ENCODE measurements at places on chromosomes 3 and 15.

GRCh38 chr15:41819455-41820050 lies 8.3 kb upstream of the JMJD7 start:
- DNase-seq, result no peak

GRCh38 chr3:40181182-40181581 lies 128.3 kb upstream of the EIF1B start:
- DNase-seq, result no peak

DNA sequence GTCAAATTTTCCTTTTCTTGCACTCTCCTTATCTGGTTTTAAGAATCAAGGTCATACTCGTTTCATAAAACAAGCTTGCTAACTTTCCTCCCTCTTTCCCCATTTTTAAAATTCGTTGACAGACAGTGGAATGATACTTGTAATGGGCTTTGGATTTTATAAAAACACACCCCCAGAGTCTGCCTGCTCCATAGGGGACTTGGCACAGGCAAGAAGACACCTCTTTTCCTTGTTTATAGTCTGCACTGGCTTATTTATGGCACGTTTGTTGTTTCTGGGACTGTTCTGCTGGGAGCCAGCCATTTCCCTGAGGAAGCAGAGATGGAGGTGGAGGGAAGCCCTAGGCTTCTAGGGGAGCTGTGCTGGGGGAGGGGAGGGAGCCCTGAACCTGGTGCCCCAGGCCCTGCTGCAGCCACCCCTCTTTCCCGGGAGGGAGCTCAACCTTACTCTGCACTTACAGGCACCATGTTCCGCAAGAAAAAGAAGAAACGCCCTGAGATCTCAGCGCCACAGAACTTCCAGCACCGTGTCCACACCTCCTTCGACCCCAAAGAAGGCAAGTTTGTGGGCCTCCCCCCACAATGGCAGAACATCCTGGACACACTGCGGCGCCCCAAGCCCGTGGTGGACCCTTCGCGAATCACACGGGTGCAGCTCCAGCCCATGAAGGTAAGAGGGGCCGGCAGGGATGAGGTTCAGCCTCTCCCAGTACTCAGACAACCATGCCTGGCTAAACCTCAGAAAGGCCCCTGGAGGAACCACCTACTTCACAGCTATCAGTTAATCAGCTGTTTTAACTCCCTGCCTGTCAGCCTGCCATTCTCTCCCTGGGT lies 18.3 kb downstream of the ANKRD63 start:
- DNase-seq, result no peak

DNA sequence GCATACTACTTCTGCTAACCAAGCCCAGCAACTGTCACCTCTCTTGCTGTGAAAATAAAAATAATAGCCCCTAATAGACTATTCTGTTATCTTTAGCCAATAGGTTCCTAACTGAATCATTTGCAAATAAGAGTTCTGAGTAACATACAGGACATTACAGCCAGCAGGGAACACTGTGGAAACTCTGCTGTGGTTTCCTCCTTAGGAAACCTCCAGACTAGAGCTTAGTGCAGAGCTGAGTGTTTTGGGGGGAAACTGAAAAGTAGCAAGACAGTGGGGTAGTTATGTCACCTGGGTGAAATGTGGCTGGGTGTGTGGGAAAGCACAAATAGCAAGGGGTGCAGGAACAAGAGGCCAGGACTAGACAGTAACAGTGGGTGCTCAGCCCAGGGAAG lies 32.4 kb downstream of the DZIP1L start:
- DNase-seq, result no peak

DNA sequence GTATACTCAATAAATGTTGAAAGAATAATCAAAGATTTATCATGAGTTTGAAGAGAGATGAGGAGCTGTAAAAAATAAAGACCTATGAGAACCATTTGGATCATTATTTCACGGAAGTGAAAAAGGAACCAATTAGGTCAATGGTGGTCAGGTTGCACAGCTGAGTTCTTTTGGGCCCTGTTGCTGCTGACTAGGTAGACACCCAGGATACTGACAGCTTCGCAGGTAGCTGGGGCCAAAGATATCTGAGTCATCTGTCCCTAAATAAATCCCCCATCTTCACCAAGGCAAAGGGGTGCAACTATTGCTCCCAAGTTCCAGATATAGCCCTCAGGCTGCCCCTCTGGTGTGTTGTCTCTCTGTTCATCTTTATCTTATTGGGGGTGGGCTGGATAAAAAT lies 5.0 kb upstream of the ARL14 start:
- DNase-seq, result no peak

GRCh38 chr3:141952611-141953010 lies 76.2 kb downstream of the ATP1B3 start:
- no peak for DNase-seq

DNA sequence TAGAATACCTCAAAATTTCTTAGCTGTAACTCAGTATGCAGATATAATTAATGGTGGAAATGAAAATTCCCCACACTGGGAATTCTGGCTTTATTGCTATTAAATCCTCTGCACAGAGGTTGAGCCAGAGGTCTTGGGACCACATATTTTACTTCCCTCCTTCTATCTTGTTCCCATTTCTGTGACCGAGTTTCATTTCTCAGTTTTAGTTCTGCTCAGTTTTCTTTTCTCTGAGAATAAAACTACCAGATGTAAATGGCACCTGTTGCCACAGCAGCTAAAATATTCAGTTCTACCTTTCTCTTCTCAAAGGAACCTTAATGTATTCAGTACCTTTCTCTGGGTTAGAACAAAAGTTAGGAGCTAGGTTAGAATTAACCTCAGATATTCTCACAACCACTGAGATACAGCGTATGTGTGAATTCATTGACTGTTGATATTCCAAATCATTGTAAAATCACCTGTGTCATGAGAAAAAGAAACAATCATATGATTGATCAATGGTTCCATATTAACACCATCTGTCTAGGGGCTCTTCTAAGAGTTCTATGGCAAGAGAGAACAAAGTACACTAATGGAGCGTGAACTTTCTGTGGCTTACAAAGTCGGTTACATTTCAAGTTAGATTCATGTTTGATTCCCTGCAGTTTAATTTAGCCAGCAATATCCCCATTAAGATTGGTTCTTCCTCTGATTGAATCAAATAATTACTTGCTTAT lies 374.1 kb downstream of the EFHB start:
- DNase-seq, result no peak

GRCh38 chr3:96865605-96866004 lies 51.2 kb downstream of the EPHA6 start:
- DNase-seq, result no peak

- no peak for DNase-seq
Observed at GRCh38 chr15:37098468-37099318, 1.7 kb downstream of the MEIS2 start.

DNA sequence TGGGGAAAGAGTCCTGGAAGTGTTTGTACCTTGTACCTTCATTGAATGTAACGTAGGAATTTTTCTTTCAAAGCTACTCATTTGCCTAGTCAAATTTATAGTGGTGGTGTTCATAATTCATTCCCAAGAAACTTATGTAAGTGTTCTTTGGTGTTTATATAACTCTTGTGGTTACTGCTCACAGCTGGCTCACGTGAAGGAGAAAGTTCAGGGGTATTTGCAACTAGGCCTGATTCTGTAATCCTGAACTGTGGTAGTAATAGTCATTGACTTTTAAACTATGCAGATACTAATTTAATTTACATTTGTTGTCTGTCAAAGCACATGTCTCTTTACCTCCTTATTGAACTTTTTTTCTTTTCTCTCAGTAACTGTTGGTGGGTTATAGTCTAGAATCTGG lies 50.5 kb upstream of the TEX264 start:
- DNase-seq, result no peak

- no peak for DNase-seq
Observed at GRCh38 chr3:177320765-177321247, 123.5 kb upstream of the TBL1XR1 start.

GRCh38 chr3:172129498-172129849 lies 90.1 kb downstream of the FNDC3B start:
- no peak for DNase-seq

- no peak for DNase-seq
Observed at GRCh38 chr3:37130984-37131859, 43.2 kb downstream of the LRRFIP2 start.

- no peak for DNase-seq
Observed at GRCh38 chr3:38552364-38552763, 56.2 kb downstream of the EXOG start.

- DNase-seq, result no peak
Observed at GRCh38 chr3:59308001-59308400, 258.2 kb upstream of the CFAP20DC start.
